ENCODE measurements at places on chromosomes 1 and 21. TPM values are rescaled to one million over a fixed set of nuclear protein-coding genes. Genes with fewer than 3 reads are reported as not detected.

GRCh38 chr1:61253912-61254633, 171.7 kb downstream of the NFIA start:
- no peak for DNase-seq
- H3K27me3 ChIP-seq, result no peaks in the 10 kb centered on the region
- no peak overlapping the region for H3K27ac ChIP-seq
- peaks cover 11% of the 10 kb centered on the region for H3K4me1 ChIP-seq

GRCh38 chr1:8477983-8478362, 160.1 kb downstream of the SLC45A1 start:
- H3K4me3 ChIP-seq, result no peak overlapping the region
- no peak overlapping the region for H3K27ac ChIP-seq
- H3K27me3 ChIP-seq, result no peaks in the 10 kb centered on the region
- no peak for DNase-seq

- DNase-seq, result no peak
- no peak overlapping the region for H3K27ac ChIP-seq
- peaks cover 2% of the 10 kb centered on the region for H3K27me3 ChIP-seq
- H3K4me3 ChIP-seq, result no peak overlapping the region
- peaks cover 18% of the 10 kb centered on the region for H3K4me1 ChIP-seq
- peaks cover 23% of the 10 kb centered on the region for H3K36me3 ChIP-seq
These were observed 16.8 kb downstream of the TRPM2 start for GRCh38 chr21:44370027-44370735.

DNA sequence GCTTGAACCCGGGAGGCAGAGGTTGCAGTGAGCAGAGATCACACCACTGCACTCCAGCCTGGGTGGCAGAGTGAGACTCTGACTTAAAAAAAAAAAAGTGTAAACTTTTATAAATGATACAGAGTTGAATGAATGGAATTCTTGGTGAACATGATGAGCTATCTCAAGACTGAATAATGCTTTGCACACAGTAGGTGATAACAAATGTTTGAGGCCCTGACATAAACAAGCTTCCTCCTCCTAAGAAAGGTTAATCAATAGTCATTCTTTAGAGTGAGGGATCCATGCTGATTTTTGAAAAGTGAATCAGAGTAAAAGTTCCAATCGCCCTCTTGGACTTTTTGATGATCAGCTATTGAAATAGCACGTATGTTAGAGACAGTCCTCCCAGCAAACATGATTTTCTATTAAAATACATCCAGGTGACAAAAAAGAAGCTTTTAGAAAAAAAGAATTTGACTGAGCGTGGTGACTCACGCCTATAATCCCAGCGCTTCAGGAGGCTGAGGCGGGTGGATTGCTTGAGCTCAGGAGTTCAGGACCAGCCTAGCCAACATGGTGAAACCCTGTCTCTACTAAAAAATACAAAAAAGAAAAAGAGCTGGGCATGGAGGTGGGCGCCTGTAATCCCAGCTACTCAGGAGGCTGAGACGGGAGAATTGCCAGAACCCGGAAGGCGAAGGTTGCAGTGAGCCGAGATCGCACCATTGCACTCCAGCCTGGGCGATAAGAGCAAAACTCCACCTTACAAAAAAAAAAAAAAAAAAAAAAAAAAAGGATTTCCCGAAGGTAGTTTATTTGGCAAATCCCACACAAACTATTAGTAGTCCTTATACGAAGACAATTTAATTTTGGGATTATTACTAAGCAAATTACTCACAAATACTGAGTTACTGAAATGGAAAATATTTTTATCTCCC, 181.8 kb downstream of the NFIA start:
- H3K36me3 ChIP-seq, result no peaks in the 10 kb centered on the region
- no peaks in the 10 kb centered on the region for H3K27me3 ChIP-seq
- no peak overlapping the region for H3K4me3 ChIP-seq
- DNase-seq, result no peak
- no peaks in the 10 kb centered on the region for H3K4me1 ChIP-seq
- H3K27ac ChIP-seq, result no peak overlapping the region

IRF6 gene
- not detected for total RNA-seq

DNA sequence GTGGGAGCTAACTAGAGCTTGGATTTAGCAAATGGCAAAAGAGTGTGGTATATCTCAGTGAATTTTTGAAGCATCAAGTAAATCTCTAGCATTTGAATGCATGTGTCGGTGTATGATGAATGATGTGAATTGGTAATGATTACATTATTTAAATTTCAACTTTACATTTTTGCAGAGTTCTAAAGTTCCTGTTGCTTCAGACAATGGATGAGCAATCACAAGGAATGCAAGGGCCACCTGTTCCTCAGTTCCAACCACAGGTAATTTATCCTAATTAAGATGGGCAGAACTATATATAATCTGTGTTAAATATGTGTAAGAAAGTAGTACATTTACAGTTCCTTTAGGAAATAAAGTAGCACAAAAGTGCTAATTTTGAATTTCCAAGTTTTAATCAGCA, 75.6 kb downstream of the NEK7 start:
- peaks cover 11% of the 10 kb centered on the region for H3K4me1 ChIP-seq
- no peak overlapping the region for H3K27ac ChIP-seq
- no peak for DNase-seq

DNA sequence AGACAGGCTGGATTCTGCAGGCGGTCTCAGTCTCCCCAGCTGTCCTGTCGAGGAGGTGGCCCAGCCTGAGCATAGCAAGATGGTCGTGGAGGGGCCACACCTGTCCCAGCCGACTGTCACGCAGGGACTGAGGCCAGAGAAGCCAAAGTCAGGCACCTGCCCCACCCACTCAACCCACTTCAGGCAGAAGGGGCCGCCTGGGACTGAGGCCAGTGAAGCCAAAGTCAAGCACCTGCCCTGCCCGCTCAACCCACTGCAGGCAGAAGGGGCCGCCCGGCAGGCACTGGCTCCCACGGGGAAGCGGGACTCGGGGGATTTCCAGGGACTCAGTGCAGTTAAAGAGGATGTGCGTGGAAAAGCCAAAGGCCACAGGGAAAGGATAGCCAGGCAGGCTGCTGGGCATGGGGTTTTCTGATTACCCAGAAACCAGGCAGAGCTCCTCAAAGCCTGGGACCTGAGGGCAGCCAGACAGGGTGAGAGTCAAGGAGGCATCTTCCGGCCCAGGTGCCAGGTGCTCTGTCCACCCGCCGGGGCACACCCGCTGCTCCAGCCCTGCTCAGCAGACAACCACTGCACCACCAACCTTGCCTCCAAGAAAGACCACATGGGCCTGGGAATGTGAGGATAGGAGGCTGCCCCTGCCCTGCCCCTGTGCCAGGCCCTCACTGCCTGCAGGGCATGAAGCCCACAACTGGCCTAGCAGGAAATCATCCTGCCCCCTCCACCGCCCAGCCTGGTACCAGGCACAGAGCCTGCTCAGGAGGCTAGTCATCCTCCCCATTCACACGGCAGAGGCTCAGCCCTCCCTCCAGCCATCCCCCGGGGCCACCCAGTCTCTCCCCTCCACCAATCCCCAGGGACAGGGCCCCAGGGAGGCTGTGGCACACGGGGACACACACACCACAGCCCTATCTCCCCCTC, 41.0 kb downstream of the MEGF6 start:
- H3K4me1 ChIP-seq, result no peaks in the 10 kb centered on the region
- no peak overlapping the region for H3K4me3 ChIP-seq
- no peak for DNase-seq
- H3K27me3 ChIP-seq, result no peaks in the 10 kb centered on the region
- no peak overlapping the region for H3K27ac ChIP-seq

DESI2 gene
- 29.6 TPM for total RNA-seq

GRCh38 chr1:41483960-41484401, 502 bp downstream of the EDN2 start:
- H3K27ac ChIP-seq, result no peak overlapping the region
- no peaks in the 10 kb centered on the region for H3K36me3 ChIP-seq
- H3K27me3 ChIP-seq, result peaks cover 17% of the 10 kb centered on the region
- DNase-seq, result no peak

DNA sequence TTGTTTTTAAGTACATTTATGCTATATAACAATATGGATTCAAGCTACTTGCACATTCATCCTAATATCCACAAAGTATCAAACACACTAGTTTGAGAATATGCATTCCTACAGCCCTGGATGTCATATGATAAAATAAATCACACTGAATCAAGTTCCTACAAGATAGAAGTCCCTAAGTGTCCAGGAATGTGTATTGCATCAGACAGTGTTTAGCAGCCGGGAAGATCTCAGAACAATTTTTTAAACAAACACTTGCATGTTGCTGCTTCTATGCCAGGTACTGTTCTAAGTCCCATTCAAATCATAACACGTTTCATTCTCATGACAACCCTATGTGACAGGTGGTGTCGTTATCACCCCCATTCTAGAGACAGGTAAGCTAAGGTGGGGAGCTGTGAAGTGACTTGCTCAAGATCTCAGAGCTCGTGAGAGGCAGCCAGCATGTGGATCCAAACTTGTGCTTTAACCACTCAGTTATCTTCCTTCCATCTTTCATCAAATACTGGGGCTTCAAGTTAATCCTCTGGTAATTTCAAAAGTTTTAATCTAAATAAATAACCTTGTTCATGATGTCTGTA, 68.3 kb upstream of the KIF26B start:
- H3K27ac ChIP-seq, result no peak overlapping the region
- no peaks in the 10 kb centered on the region for H3K36me3 ChIP-seq
- no peaks in the 10 kb centered on the region for H3K4me1 ChIP-seq

THEM5 gene
- total RNA-seq, result not detected

DNA sequence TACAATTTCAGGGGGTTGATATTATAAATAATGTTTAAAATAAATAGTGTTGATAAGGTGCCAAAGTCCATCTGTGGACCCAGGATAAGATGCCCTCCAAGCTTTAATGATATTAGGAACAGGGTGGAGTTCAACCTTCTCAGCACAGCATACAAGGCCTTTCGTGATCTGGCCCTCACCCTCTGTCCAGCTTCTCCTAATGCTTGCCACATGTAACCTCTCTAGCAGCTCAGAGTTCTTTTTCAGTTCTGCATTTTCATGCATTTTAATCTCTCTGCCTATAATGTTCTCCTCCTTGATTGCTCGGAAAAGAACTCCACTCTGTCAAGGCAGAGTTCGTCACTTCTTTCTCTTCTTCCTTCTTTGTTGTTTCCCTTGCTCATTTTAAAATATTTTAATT, 21.4 kb upstream of the SMAP2 start:
- no peaks in the 10 kb centered on the region for H3K36me3 ChIP-seq
- H3K4me3 ChIP-seq, result no peak overlapping the region
- no peaks in the 10 kb centered on the region for H3K27me3 ChIP-seq
- H3K4me1 ChIP-seq, result no peaks in the 10 kb centered on the region
- H3K27ac ChIP-seq, result no peak overlapping the region
- no peak for DNase-seq

- H3K36me3 ChIP-seq, result no peaks in the 10 kb centered on the region
- H3K4me1 ChIP-seq, result no peaks in the 10 kb centered on the region
- DNase-seq, result no peak
- H3K27me3 ChIP-seq, result no peaks in the 10 kb centered on the region
- no peak overlapping the region for H3K27ac ChIP-seq
- no peak overlapping the region for H3K4me3 ChIP-seq
These were observed 59.4 kb upstream of the USH2A start for GRCh38 chr1:216482620-216483019.

CYP4Z1 gene
- not detected for total RNA-seq

- H3K4me3 ChIP-seq, result no peak overlapping the region
- H3K4me1 ChIP-seq, result no peaks in the 10 kb centered on the region
- no peak overlapping the region for H3K27ac ChIP-seq
- DNase-seq, result no peak
- no peaks in the 10 kb centered on the region for H3K36me3 ChIP-seq
These were observed 247.6 kb upstream of the PBX1 start for GRCh38 chr1:164311377-164311776.

GRCh38 chr1:67537667-67538018, 107.4 kb upstream of the SERBP1 start:
- no peak overlapping the region for H3K4me3 ChIP-seq
- DNase-seq, result no peak
- H3K4me1 ChIP-seq, result no peaks in the 10 kb centered on the region
- H3K27me3 ChIP-seq, result no peaks in the 10 kb centered on the region

- DNase-seq, result no peak
- H3K27ac ChIP-seq, result no peak overlapping the region
- no peaks in the 10 kb centered on the region for H3K36me3 ChIP-seq
- no peaks in the 10 kb centered on the region for H3K27me3 ChIP-seq
- H3K4me3 ChIP-seq, result no peak overlapping the region
- peaks cover 18% of the 10 kb centered on the region for H3K4me1 ChIP-seq
These were observed 11.8 kb downstream of the PRDM15 start for GRCh38 chr21:41867313-41867712.

CELA3B gene
- total RNA-seq, result not detected

DNA sequence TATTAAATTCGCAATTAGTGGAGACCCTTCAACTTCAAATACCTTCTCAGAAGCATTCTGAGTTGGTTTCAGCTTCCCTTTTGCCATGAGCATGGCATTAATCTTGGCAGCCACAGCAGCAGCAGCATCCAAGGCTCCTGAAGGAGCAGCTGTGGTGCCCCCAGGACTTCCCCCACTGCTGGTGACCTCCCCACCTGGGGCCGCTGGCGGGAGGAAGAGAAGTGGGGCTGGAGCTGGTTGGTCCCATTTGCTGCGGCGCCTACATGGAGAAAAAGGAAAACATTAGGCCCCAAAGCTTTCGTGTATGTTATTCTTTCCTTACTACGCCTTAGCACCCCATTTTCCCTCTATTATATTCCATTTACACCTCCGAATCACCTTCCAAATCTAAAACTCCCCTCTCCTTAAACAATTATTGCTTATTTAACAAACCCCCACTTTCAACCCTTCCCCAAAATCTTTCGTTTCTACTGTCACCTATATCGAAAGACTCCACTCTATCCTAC, 569 bp downstream of the KHDC4 start:
- no peak overlapping the region for H3K27ac ChIP-seq
- peaks cover 28% of the 10 kb centered on the region for H3K36me3 ChIP-seq
- no peaks in the 10 kb centered on the region for H3K27me3 ChIP-seq
- peaks cover 48% of the 10 kb centered on the region for H3K4me1 ChIP-seq

DNA sequence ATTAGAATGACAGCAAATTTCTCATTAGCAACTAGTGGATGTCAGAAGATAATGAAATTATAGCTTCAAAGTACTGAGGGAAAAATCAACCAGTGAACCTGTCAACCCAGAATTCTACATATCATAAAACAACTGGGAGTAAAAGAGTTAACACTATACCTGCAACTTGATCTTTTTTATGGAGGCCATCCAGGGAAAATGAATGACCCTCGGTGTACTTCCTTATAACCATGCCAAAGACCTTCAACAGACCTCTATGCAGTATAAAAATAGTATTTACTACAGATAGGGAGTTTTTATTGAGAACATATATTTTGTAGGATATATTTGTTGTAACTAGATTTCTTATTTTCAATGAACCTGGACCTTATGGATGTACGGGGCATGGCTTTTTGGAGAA, 392.5 kb upstream of the ZRANB2 start:
- H3K36me3 ChIP-seq, result no peaks in the 10 kb centered on the region
- H3K27me3 ChIP-seq, result no peaks in the 10 kb centered on the region
- no peak overlapping the region for H3K4me3 ChIP-seq
- H3K27ac ChIP-seq, result no peak overlapping the region

BACE2 gene
- total RNA-seq, result 1.7 TPM

UTS2 gene
- not detected for total RNA-seq

C8A gene
- total RNA-seq, result not detected

DNA sequence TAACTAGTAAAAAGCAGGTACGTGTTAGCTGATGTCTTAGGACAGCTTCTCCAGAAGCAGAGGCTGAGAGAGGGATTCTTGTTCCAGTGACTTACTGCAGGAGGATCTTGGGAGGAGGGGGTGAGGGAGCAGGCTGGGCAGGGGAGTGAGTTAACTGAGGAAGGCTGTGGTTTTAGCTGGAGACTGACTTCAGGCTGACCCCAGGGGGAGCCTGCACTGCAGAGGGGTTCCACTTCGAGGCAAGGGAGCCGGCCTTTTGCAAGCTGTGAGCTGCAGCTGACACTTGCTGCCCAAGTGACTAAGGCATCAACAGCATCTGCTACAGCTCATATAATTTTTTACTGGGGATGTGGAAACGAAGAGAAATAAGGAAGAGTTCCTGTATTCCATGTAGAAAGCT, 50.4 kb upstream of the SOD1 start:
- H3K4me3 ChIP-seq, result no peak overlapping the region
- no peaks in the 10 kb centered on the region for H3K36me3 ChIP-seq
- peaks cover 5% of the 10 kb centered on the region for H3K4me1 ChIP-seq
- DNase-seq, result no peak
- no peak overlapping the region for H3K27ac ChIP-seq

Data from activated CD4-positive, alpha-beta T cell treated with anti-CD3 and anti-CD28 coated beads, Interleukin-2, amount 10 ng/mL, durations not matched to agents 7 days and 5 days (primary cell).